ENCODE measurements at places on chromosomes 13 and 19.

GRCh38 chr19:13007292-13008045 lies 12.2 kb downstream of the NFIX start:
- no peak for DNase-seq

DNA sequence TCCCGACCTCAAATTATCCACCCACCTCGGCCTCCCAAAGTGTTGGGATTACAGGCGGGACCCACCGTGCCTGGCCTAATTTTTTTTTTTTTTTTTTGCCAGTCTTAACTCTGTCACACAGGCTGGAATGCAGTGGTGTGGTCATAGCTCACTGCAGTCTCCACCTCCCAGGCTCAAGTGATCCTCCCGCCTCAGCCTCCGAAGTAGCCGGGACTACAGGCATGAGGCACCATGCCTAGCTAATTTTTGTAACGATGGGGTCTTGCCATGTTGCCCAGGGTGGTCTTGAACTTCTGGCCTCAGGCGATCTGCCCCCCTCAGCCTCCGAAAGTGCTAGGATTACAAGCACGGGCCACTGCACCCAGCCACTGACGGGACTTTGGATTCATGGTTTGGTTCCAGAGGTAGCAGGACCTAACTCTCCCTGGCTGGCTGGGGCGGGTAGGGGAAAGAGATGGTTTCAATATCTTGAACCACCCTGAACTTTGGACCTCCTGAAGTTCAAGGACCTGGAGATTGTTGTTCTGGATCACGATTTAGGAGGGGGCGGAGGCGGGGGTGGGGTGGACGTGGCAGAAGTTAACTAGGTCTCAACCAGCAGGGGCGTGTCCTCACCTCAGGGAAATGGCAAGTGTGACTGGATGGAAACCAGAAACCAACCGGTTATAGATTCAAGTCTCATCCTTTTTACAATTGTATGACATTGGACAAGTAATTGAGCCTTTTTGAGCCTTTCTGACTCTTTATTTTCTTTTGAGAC lies 40.8 kb downstream of the IER2 start:
- DNase-seq: no peak

- no peak for DNase-seq
Observed at GRCh38 chr13:66577358-66577757, 652.8 kb downstream of the PCDH9 start.

GRCh38 chr13:109100705-109101304 lies 471.4 kb downstream of the MYO16 start:
- no peak for DNase-seq

GRCh38 chr19:28836421-28836820 lies 376.5 kb downstream of the UQCRFS1 start:
- no peak for DNase-seq

- no peak for DNase-seq
Observed at GRCh38 chr19:20662421-20663105, 1.2 kb upstream of the ZNF626 start.

- DNase-seq: no peak
Observed at GRCh38 chr13:43422116-43422515, 364.7 kb downstream of the ENOX1 start.

GRCh38 chr13:26255691-26256277 lies 1.9 kb downstream of the CDK8 start:
- DNase-seq: no peak

- DNase-seq: no peak
Observed at GRCh38 chr19:47613165-47614020, 4.5 kb downstream of the BICRA start.

- peak; percentile 9 for DNase-seq
Observed at GRCh38 chr19:34041925-34042521, 130.3 kb upstream of the LSM14A start.

DNA sequence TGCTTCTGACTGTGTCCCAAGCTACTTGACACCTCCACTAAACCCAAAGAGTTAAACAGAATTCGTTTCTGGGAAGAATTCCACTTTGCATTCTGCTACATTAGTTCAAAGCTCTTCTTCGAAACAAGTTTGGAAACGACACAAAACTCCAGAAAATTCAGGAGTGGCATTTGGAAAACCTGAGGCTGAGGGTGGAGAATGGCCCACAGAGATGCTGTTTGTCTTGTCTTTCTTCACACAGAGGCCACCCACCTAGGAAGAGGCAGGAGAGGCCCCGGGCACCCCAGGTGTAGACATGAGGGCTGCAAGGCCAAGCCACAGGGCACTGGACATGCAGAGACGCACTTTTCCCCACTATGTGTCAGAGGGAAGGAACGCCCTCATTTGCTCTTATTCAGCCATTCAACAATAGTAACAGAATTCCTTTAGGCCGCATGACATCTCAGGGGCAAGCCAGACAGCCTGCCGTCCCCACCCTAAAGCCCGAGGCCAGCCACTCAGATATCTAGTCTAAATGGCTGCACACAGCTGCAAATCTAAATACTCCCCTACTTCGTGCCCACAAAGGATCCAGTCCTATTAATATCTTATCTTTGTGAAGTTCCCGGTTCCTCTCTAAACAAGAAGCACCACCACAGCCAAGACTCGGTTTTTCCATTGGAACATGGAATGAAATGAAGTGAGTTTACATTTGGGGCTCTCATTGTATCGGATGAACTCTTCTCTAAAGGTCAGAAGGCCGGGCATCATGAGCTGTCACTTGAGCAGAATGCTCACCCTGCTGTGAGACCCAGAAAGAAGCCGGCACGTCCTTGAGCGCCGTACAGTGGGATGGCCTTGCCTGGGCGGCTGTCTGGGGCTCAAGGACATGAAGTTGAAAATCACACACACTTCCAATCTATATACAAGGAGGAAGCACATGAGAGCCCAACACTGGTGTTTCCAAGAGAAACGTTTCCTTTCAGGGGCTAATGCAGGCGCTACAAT lies 19.8 kb downstream of the COL4A1 start:
- DNase-seq: no peak

DNA sequence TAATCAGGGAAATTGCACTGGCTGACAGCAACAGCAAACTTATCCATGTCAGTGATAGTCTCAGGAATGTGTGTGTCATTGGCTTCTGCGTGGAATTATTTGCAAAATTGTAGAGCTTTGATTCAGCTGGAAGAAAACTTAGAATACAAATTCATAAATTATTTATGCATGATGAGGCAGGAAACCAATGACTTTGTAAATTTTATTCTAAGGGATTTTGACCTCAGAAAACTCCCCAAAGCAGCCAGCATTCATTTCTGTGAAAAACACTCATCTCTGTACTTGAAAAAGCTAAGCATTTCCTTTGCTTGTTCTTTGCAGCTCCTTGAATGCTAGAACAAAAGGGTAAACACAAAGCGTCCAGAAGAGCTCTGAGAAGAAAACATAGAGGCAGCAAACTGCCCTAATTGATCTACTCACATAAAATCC lies 162.4 kb downstream of the DCT start:
- no peak for DNase-seq

Data from NCI-H2081 (cell line).